ENCODE measurements at places on chromosomes 1 and 21.
A peak's percentile ranks its signal among the peaks of the same experiment; 100 is the strongest.

- no peaks in the 10 kb centered on the region for H3K36me3 ChIP-seq
- H3K27me3 ChIP-seq: no peaks in the 10 kb centered on the region
- DNase-seq: no peak
- no peaks in the 10 kb centered on the region for H3K4me1 ChIP-seq
- H3K4me3 ChIP-seq: no peak overlapping the region
Measured at GRCh38 chr1:216542741-216543140, 119.5 kb upstream of the USH2A start.

GRCh38 chr1:218481116-218481775 is 136.1 kb downstream of the TGFB2 start:
- DNase-seq: no peak
- H3K27me3 ChIP-seq: no peaks in the 10 kb centered on the region
- H3K36me3 ChIP-seq: no peaks in the 10 kb centered on the region
- no peak overlapping the region for H3K4me3 ChIP-seq

DNA sequence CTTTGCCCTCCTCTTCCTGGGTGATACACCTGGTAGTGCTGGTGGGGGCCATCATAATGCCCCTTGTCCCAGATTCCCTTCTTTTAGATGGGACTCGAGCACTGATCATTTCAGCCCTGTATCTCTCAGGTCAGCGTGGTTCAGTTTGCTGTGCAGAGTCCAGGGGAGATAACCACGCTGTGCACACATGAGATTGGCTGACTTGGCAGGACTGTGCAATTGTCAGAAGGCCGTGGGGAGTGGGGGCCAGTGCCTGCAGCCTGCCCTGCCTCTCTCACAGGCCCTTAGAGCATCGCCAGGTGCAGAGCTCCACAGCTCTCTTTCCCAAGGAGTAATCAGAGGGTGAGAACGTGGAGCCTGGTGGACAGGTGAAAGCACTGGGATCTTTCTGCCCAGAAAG is 15.2 kb downstream of the EPHX1 start:
- DNase-seq: no peak
- H3K4me1 ChIP-seq: no peaks in the 10 kb centered on the region
- H3K36me3 ChIP-seq: no peaks in the 10 kb centered on the region
- H3K4me3 ChIP-seq: no peak overlapping the region

DNA sequence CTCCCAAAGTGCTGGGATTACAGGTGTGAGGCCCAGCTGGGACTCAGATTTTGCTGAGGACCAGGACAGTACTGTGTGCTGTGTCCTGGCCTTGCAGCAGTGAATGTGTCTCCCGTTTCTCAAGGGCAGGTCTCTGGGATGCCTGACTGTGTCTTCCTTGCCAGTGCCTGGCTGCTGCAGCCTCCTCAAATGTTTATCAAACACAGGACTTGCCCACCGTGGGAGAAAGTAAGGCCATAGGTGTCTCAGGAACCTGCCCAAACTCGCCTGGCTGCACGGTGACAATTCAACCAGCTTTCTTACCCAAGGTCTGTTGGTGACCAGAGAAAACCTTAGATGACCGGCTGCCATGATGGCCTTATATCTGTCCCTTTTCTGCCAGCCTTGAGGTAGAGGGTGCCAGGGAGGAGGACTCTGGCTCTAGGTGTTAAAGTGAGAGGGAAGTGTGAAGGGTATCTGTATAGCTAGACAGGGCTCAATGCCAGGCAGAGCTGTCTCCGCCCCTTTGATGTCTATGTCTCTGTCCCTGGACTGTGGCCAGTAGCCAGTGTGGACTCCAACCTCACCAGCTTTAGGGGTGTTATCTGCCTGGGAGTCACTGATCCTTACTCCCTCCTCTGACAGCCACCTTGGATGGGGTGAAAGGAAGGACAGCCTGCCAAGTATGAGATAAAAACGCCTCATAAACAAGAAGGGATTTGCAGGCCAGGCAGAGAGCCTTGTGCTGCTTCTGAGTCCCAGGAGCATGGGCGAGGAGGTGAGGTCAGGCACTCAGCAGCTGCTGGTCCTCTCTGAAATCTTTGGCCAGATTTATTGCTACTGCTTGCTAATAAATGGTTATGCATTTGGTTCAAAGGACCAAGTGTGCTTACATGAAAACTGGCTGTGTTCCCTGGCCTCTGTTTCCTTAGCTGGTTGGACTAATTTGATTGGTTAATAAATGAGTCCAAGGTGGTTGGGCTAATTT is 22.3 kb downstream of the IL6R start:
- peaks cover 7% of the 10 kb centered on the region for H3K4me1 ChIP-seq
- no peak overlapping the region for H3K27ac ChIP-seq
- H3K27me3 ChIP-seq: peaks cover 2% of the 10 kb centered on the region

GRCh38 chr1:244089561-244089960 is 38.5 kb downstream of the ZBTB18 start:
- no peaks in the 10 kb centered on the region for H3K36me3 ChIP-seq
- H3K4me3 ChIP-seq: no peak overlapping the region
- no peaks in the 10 kb centered on the region for H3K4me1 ChIP-seq
- no peak overlapping the region for H3K27ac ChIP-seq

DNA sequence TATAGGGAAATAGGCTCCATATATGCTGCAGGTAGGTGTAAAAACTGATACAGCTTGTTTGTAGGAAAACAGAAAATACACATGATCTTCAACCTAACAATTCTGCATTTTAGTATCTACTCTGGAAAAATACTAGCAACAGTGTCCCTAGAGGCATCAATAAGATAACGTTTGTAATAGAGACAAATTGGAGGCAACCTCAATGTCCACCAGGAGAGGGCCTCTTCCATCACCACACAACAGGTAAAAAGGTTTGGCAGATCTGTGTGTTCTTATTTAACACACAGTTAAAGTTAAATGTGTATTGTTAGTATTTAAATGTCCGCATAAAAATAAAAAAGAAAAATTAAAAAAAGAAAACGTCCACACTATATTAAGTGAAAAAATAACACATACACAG is 5.4 kb downstream of the EIF2D start:
- H3K27ac ChIP-seq: no peak overlapping the region
- no peak for DNase-seq
- H3K36me3 ChIP-seq: peaks cover 11% of the 10 kb centered on the region
- no peaks in the 10 kb centered on the region for H3K27me3 ChIP-seq

DNA sequence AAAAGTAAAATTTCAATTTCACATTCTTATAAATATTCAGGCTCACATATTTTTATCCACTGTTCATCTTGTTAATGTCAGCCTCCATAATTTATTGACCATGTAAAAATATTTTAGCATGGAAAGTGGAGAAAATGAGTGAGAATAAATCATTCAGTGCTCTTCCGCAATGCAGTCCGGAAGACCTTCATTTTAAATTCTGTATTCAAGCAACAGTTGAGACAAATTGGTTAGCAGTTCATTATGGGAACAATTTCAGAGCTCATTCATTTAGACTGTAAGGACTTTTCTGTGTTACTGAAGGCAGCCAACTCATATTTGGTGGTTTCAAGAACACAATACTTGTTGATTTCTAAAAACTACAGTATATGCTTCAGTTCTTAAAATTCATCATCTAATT is 97.8 kb downstream of the TYW3 start:
- H3K4me1 ChIP-seq: no peaks in the 10 kb centered on the region
- no peak overlapping the region for H3K4me3 ChIP-seq
- no peaks in the 10 kb centered on the region for H3K36me3 ChIP-seq
- DNase-seq: no peak

GRCh38 chr21:39208624-39209333 is 25.5 kb upstream of the PSMG1 start:
- DNase-seq: no peak
- no peaks in the 10 kb centered on the region for H3K4me1 ChIP-seq
- H3K27ac ChIP-seq: peak overlapping the region; percentile 73
- peaks cover 12% of the 10 kb centered on the region for H3K36me3 ChIP-seq
- no peaks in the 10 kb centered on the region for H3K27me3 ChIP-seq

- no peak for DNase-seq
- no peak overlapping the region for H3K4me3 ChIP-seq
- no peaks in the 10 kb centered on the region for H3K36me3 ChIP-seq
- H3K27ac ChIP-seq: no peak overlapping the region
- peaks cover 5% of the 10 kb centered on the region for H3K27me3 ChIP-seq
Measured at GRCh38 chr1:103497404-103497803, 28.1 kb upstream of the RNPC3 start.

DNA sequence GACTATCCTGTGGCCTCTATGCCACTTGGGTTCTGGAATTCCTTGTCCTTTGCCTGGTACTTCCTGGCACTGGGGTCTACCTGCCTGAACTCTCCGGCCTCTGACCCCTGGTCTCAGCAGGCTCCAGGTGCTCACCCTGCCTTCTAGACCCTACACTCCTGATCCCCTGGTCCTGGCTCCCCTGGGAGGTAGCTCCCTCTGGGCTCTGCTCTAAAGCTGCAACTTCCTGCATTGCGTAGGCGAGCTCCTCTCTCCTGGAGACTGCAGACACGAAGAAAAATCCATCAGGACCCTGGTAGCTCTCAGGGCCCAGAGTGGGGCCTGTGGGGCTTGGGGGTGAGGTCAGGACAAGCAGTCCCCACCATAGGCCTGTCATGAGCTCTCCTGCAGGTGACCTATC is 7.8 kb upstream of the PLEKHG5 start:
- H3K27me3 ChIP-seq: peaks cover 9% of the 10 kb centered on the region
- no peak overlapping the region for H3K27ac ChIP-seq
- H3K36me3 ChIP-seq: no peaks in the 10 kb centered on the region
- no peak overlapping the region for H3K4me3 ChIP-seq

GRCh38 chr1:211896958-211897357 is 66.4 kb upstream of the LPGAT1 start:
- peaks cover 2% of the 10 kb centered on the region for H3K27me3 ChIP-seq
- H3K4me3 ChIP-seq: no peak overlapping the region
- no peak overlapping the region for H3K27ac ChIP-seq
- DNase-seq: no peak
- H3K4me1 ChIP-seq: no peaks in the 10 kb centered on the region

DNA sequence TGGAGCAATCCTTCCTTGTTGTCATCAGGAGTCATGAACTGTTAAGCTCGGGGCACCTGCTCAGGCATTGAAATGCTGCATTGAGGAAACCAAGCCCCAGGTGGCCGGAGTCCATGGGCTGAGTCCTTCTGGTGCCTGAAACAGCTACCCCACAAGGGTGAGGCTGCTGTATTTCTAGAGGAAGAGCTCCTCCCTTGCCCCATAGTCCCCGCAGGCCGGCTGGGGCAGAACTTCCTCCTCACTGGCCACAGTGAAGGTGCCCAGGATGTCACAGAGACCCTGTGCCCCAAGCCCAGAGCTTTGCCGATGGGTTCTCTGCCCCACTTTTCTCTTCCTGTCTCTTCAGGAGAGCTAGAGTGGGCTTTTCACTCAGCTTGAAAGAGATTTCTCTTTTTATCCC is 80.8 kb upstream of the GCLM start:
- DNase-seq: no peak
- peaks cover 55% of the 10 kb centered on the region for H3K4me1 ChIP-seq
- peak overlapping the region; percentile 92 for H3K27ac ChIP-seq
- H3K27me3 ChIP-seq: peaks cover 3% of the 10 kb centered on the region
- H3K36me3 ChIP-seq: no peaks in the 10 kb centered on the region

DNA sequence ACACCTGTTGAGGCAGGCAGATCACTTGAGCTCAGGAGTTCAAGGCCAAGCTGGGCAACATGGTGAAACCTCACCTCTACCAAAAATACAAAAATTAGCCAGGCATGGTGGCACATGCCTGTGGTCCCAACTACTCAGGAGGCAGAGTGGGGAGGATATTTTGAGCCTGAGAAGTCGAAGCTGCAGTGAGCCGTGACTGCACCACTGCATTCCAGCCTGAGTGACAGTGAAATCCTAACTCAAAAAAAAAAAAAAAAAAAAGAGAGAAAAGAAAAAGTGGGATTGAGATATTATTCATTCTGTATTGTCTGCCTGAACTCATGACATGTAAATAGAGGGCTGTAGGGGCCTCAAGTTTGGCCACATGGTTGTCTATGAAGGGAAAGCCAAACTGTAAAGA is 37.3 kb downstream of the WNT2B start:
- no peak overlapping the region for H3K27ac ChIP-seq
- DNase-seq: no peak
- H3K27me3 ChIP-seq: no peaks in the 10 kb centered on the region
- H3K36me3 ChIP-seq: peaks cover 4% of the 10 kb centered on the region
- H3K4me1 ChIP-seq: no peaks in the 10 kb centered on the region
- H3K4me3 ChIP-seq: no peak overlapping the region

DNA sequence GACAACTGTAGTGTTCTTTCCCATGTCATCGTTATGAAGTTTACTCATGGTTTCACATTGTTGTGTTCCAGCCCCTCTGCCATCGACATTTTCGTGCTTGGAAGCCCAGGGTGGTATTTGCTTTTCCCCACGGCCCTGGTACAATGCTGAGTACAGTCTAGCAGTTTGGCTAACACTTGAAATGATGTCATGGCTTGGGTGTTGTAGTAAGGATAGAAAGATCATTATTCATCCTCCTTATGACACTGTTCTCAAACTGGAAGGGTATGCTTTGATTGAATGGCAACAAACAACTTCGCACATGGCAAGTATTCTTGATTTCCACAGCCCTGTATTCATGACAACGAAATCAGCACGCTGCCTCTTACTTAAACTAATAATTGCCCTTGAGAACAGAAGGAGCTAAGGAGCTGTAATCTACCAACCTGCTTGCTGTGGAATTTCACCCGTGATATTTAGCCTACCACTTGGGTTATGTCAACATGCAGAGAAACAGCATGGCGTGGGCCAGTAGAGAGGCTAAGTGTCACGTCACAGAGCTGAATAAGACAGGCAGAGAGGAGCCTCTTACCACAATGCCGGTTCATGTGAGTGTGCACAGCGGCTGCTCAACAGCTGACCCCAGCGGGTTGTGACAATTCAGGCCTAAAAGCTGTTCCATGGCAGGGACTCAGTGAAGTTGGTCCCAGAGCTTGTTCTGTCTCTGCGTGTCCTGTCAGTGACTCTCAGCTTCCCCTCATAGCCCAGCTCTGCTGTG is 73.9 kb downstream of the KCNJ6 start:
- H3K27ac ChIP-seq: no peak overlapping the region
- no peak overlapping the region for H3K4me3 ChIP-seq
- no peak for DNase-seq
- H3K36me3 ChIP-seq: no peaks in the 10 kb centered on the region
- H3K4me1 ChIP-seq: no peaks in the 10 kb centered on the region

GRCh38 chr1:86504895-86505563 is 36.3 kb downstream of the CLCA1 start:
- DNase-seq: no peak
- peaks cover 15% of the 10 kb centered on the region for H3K4me1 ChIP-seq
- no peak overlapping the region for H3K27ac ChIP-seq
- no peaks in the 10 kb centered on the region for H3K36me3 ChIP-seq

GRCh38 chr1:45787905-45788304 is 15.5 kb upstream of the MAST2 start:
- peaks cover 12% of the 10 kb centered on the region for H3K27me3 ChIP-seq
- no peak overlapping the region for H3K27ac ChIP-seq
- no peaks in the 10 kb centered on the region for H3K36me3 ChIP-seq
- no peak overlapping the region for H3K4me3 ChIP-seq
- DNase-seq: no peak
- peaks cover 12% of the 10 kb centered on the region for H3K4me1 ChIP-seq

GRCh38 chr1:76426606-76427005 is 352.1 kb downstream of the ST6GALNAC3 start:
- H3K36me3 ChIP-seq: no peaks in the 10 kb centered on the region
- H3K4me1 ChIP-seq: no peaks in the 10 kb centered on the region
- peaks cover under 1% of the 10 kb centered on the region for H3K27me3 ChIP-seq
- no peak for DNase-seq
- H3K4me3 ChIP-seq: no peak overlapping the region
